ENCODE measurements at places on chromosomes 5 and 9.
A peak's percentile ranks its signal among the peaks of the same experiment; 100 is the strongest.

DNA sequence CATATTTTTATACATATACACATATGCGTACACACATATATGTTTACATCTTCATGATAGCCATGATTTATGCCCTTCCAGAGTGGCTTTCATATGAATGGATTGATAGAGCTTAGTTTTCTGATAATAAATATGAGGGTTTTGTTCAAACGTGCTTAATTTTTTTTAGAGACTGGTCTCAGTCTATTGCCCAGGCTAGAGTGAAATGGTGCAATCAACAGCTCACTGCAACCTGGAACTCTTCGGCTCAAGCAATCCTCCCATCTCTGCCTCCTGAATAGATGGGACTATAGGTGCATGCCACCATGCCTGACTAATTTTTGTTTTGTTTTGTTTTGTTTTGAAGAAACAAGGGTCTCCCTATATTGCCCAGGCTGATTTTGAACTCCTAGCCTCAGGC is 48.6 kb upstream of the ZSWIM6 start:
- DNase-seq: no peak

DNA sequence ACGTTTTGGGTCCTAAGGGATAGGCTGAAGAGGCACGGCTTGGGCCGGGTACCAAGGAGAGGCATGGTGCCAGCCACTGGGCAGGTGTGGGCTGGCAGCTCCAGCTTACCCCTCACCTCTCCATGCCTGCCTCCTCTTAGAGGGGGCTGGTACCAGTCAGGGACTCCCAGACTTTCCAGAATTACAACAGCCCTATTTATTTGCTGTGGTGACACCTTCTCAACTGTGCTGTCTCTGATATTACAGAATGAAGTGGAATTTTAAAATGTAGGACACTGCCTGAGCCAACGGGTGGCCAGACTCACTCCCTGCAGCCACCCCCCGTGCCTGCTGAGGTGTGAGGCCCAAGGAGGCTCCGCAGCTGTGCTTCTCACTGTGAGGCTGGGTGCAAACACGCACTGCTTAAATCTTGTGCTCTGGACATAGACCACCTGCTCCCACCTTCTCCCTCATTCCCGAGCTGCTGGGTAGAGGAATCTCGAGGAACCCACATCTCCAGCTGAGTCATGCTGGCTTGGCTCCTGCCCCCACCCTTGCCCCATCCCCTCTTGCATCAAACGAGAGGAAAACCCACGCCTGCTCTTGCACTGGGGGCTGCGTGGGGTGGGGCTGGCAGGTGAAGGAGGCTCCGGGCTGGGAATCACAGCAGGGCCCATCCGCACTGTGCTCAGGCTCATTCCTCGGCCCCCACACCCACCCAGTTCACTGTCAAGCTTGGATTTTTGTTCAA is 47.9 kb downstream of the PRRT1B start:
- peak; percentile 6 for DNase-seq

GRCh38 chr5:177133853-177134696 is 502 bp downstream of the NSD1 start:
- peak; percentile 55 for DNase-seq

DNA sequence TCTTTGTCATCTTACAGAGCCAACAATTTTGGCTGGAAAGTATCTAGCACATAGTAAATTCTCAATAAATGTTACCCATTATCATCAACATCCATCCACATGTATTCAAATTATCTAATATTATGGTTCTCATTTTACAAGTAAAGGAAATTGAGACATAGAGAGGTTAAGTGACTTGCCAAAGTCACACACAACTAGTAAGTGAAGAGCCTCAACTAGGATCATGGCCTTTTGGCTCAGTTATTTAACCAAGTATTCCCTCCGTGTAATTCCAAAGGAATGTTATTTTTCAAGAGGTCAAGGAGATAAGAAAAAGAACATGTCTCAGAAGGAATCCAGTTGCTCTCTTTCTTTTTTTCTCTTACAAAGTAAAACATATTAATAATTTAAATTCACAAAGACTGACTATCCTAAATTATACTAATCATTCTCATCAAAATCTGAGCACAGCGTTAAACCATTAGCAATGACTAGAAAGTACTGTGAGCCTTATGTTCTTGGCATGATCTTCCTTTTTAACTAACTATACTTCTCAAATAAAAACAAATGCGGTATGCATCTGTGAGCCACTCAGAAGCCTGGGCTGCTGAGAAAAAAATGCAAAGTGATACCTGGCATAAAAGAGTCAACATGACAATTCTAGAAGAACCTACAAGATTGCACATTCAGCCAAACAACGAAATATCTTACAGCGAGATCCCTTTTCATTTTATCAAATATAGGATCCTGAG is 350.9 kb downstream of the GLIS3 start:
- DNase-seq: peak; percentile 88

GRCh38 chr9:95606489-95607350 is 89.9 kb upstream of the PTCH1 start:
- peak; percentile 52 for DNase-seq

DNA sequence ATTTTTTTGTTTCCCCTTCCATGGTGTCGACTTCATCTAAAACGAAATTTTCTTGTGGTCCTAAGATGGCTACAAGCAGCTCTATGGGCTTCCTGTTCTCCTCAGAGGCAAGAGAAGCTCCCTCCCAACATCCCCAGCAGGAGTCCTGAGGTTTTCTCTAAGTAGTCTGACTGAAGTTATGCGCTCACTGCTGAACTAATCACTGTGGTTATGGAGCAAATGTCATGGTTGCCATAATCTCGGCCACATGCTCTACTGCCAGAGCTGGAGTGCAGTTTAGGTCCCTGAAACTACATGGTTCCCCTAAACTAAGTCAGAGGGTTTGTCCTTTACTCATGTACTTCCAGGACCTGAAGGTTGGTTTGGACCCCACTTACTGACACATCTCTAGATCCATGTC is 68.0 kb upstream of the MAMDC2 start:
- no peak for DNase-seq

DNA sequence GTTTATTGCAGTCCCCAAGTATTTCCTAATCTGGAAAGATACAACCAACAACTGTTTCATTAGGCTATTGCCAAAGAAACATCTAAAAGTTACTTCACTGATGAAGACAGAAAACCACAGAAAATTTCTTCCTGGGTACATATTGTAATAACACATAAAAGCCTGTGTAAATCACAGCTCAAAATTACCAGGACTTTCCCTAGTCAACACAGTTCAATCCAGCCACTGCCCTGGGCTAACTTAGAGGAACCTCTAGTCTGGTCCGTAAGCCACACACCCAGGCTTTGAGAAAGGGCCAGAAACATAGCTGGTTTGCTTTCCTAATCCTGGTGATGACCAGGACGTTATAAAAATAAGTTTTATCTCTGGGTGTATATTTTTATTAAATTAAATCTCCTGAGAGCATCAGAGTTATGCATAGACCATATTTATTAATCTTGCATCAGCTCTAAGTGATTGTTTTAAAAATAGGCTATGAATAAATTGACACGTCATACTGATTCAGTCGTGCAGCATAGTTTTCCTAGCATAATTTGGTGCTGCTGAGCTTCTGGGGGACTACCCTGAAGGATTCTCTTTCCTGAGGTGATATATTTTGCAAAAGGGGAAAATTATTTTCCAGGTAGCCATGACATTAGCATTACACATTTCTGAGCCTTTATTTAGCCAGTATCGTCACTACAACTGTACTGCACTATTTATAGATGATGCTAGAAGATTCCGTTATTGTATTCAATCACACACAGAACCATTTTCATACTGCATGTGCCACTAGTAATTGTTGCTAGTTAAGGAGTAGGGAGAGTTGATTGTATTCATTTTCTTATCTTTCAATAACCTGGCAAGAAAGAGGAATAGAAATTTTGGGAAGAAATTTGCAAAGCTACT is 12.6 kb upstream of the MUSK start:
- peak; percentile 95 for DNase-seq

DNA sequence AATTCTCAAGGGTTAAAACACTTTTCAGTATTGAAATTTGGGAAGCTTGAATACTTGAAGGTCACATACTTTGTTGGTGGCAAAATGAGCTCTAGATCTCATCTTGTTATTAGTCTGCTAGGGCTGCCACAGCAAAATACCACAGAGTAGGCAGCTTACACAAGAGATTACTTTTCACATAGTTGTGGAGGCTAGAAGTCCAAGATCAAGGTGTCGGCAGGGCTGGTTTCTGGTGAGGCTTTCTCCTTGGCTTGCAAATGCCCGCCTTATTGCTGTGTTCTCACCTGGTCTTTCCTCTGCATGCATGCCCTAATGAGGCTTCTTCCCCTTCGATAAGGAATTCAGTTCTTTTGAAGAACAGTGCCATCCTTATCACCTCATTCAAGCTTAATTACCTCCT is 270.8 kb upstream of the ANKRD55 start:
- no peak for DNase-seq

DNA sequence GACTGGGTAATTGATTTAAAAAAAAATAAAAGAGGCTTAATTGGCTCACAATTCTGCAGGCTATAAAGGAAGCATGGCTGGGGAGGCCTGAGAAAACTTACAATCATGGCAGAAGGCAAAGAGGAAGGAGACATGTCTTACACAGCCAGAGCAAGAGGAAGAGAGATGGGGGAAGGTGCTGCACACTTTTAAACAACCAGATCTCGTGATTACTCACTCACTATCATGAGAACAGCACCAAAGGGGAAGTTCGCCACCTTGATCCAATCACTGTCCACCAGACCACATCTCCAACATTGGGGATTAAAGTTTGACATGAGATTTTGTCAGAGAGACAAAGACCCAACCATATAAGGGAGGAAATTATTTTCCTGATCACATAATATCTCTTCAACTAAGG is 138.8 kb upstream of the NR4A3 start:
- DNase-seq: no peak

DNA sequence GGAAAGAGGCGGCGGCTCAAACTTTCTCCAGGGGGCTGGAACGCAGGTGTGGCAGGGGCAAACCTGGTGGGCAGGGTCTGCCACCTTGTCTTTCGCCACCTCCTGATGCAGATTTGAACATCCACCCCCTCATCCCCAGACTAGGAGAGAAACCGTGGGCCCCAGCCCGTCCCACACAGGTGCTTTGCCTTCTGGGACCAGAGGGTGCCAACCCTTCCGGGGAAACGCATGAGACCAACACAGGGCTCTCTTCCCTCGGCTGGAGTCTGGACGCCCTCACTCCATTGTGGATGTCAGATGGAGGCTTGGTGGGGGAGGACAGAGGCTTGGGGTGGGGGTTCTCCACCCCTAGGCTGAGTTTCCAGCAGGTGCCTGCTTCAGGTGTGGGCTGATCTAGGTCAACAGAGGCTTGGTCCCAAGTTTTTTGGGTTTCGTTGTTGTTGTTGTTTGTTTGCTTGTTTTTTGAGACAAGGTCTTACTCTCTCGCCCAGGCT is 9.5 kb downstream of the C9orf50 start:
- DNase-seq: no peak

- DNase-seq: peak; percentile 20
Measured at GRCh38 chr5:132704875-132705274, 31.1 kb downstream of the IL4 start.

DNA sequence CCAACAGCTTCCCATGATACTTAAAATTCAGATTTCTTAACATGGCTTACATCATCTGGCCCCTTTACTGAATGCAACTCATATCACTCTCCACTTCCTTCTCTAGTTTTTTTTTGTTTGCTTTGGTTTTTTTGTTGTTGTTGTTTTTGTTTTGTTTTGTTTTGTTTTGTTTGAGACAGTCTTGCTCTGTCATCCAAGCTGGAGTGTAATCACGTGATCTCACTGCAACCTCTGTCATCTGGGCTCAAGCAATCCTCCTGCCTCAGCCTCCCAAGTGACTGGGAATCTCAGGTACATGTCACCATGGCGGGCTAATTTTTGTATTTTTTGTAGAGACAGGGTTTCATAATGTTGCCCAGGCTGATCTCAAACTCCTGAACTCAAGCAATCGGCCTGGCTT is 41.4 kb downstream of the CPLANE1 start:
- DNase-seq: no peak

GRCh38 chr5:11878814-11879213 is 25.4 kb downstream of the CTNND2 start:
- no peak for DNase-seq

DNA sequence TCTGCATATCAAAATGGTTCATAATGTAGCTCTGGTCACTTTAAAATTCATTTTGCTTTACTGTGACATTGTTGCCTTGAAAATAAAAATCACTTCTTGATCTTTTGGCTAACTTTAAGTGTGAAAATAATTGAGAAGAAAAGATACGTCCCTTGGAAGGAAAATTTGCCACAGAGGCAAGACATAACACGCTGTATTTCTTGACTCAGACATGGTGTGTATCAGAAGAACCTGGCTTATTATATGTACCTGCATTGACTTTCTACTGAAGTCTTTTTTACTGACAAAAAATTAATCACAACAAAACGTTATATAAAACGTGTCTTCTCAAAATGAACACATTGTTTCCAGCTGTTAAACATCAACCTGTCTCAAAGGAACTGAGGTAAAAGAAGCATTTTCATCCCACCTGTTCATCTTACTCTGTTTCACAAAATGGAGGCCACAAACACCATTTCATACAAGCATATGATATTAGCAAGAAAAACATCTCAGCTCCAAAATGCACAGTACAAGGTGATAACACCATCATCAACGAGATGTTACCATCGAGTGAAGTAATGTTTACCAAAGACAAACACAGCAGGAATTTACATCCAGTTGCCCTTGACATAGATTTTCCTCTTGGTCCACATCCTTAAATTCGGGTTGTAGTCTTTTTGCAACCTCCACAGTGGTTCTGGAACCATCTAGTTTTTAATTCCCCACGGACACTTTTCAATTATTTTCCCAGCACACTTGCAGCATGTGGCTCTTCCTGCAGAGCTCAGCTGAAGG is 179.9 kb downstream of the GLIS3 start:
- DNase-seq: no peak

DNA sequence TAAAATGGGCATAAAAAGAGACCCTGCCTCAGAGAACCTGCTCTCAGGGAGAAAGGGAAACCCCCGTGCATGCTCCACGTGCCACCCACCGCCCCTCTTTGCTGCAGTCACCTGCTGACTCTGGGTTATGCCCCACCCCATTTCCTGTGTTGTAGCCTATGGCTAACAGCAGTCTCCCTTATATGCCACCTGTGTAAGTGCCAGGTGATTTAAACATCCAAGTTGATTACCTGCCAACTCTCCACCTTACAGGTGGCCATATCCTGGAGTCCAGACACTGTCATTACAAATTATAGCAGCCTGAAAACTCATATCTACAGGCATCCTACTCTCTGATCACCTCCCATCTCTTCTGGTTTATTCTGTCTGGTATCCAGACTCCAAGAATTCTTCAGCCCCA is 242.6 kb downstream of the HSPA4 start:
- DNase-seq: no peak

GRCh38 chr5:126591549-126591948 is 3.5 kb downstream of the ALDH7A1 start:
- no peak for DNase-seq

- peak; percentile 58 for DNase-seq
Measured at GRCh38 chr5:157390551-157391297, 69.3 kb upstream of the NIPAL4 start.

GRCh38 chr9:135223831-135224230 is 136.4 kb downstream of the OLFM1 start:
- DNase-seq: no peak

GRCh38 chr5:142360607-142361120 is 35.8 kb upstream of the SPRY4 start:
- DNase-seq: peak; percentile 68

Measured in fibroblast of villous mesenchyme (primary cell).